G401 (cell line): ENCODE measurements at places on chromosomes 12 and 14. TPM values are rescaled to one million over a fixed set of nuclear protein-coding genes. Genes with fewer than 3 reads are reported as not detected.

DNA sequence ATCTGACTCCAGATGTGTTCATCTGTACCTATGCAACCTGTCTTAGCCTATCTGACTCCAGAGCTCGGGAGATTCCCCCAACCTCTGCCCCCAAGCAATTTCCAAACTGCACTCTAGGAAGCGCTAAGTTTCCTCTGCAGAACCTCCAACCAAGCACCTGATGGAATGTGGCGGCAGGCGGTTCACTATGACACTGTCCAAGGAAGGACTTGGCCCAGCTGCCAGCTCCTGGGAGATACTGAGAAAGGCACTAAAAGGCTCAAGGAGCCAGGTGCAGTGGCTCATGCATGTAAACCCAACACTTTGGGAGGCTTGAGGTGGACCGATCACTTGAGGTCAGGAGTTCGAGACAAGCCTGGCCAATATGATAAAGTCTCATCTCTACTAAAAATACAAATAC is 244.0 kb downstream of the BCL11B start:
- no peak for DNase-seq

DNA sequence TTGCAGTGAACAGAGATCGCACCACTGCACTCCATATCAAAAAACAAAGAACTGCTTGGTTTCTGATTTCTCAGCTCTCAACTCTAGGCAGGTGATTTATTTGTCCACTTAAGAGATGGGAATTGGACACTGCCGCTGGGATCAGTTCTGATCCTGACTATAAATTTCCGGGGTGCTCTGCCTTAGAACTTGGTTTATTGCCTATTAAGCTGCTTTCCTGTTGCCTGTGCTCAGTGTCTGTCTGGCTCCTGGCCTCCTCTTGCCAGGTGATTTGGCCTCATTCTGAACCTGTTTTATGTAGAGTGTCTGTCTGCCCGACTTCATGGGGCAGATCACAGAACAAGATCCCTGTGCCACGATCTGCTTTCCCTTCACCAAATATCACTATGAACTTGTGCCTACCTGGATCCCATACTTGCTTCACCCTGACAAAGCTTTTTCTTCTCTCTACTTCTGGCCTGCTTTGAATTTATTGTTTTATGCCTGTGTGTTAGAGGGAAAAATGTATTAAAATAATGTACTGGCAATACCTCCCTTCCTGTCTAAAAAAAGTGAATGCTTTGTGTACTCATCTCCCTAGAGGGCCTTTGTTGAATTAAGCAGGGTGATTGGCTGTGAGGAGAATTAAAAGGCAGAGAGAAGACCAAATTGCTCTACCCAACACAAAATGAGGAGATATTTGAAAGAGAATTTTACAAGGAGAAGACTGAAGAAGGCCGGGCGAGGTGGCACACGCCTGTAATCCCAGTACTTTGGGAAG is 27.6 kb downstream of the CDKN1B start:
- DNase-seq: no peak

GRCh38 chr14:100203962-100204834 is 34.7 kb upstream of the YY1 start:
- DNase-seq: no peak

Gene HOMEZ
- 17.5 and 25.9 TPM in 2 replicates for total RNA-seq

- no peak for DNase-seq
Measured at GRCh38 chr12:123859035-123859434, 96.9 kb downstream of the DNAH10 start.

DNA sequence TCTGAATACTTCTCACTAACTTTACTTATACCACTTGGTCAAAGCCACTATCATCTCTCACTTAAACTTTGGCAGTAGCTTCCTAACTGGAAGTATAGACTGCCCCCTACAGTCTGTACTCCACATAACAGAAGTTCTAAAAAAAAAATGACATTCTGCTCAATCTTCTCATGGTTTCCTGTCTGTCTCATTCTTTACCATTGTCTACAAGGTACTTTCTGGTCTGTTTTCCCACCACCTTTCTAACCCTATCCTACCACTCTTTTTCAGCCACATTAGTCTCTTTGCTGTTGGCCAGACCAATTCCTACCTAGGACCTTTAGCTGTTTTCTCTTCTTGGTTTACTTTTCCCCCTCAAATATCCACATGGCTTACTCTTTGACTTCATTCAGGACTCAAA is 14.7 kb downstream of the CPSF6 start:
- peak; percentile 38 for DNase-seq

Gene KRT6C
- total RNA-seq: not detected in 2 replicates

DNA sequence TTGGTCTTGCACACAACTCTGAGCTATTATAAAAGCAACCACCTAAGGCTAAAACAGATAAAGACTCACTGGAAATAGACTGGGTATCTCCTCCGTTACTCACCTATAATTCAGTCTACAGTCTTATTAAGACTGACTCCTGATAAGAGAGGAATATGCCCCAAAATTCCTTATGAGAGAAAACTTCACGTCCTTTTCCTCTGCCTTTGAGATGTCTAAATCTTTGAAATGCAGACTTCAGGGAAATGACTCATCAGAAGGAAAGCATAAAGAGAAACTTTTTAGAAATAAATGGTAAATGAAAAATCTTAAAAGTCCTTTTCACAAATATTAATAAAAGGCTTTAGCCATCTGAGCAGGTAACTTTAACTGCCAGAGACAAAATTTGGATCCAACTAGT is 187.5 kb upstream of the RTL1 start:
- DNase-seq: no peak

Gene MUCL1
- total RNA-seq: not detected in 2 replicates

Gene KRT72
- not detected in 2 replicates for total RNA-seq

DNA sequence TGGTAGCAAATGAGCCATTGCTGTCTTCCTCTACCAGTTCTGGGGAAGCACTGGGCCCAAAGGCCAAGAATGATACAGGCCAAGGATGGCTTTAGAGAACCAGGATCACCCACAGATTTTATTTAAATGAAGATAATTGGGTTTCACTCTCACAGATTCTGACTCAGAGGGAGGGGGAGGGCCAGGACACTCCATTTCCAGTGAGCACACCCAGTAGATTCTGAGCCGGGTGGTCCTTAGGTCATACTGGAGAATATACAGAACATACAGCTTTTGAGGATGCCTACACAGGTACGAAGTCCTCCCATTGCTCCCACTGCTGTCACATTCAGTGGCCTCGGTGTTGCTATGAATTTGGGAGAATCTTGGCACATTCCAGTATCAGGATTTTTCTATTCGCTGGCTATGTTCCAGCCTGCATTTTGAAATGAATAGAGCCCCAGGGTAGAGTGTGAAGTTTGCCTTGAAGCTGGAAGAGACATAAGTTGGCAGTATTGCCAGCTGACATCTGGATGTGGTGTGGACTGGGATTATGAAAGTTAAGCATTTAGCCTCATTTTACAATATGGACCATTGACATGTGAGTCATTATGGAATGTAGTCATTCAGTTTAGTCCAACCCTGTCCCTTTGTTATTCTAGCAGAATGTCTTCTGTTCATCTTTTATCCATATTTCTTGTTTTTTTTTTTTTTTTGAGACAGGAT is 45.8 kb upstream of the POC1B start:
- DNase-seq: no peak

DNA sequence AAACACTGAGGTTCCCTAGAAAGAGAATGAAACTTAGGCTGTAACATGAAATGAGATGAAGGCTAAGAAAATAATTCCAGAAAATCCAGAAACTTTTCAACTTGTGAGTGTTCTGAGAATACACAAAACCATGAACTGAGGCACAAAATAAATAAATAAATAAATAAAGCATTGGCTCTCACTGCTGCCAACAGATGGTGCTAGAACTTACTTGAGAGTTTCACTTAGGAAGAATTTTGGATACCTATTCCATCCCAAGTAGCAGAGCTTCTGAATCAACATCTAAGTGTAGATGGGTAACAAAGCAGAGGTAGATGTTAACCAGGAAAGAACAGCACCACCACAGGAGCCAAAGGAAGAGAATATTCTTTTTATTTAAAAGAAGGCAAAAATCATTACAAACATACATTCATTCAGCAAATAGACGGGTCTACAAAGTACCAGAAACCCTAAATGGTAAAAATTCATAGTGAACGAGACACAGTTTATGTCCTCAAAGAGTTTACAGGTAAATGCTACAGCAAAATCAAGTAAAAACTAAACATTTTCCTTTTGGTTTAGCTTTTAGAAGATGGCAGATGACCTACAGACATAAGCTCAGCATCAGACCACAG is 16.7 kb downstream of the EPS8 start:
- DNase-seq: peak; percentile 34

Gene FBLN5
- 1.3 TPM in 1 of 2 replicates, not detected in the other for total RNA-seq

GRCh38 chr14:100617410-100618317 is 30.4 kb upstream of the BEGAIN start:
- peak; percentile 37 for DNase-seq

Gene SMCO3
- total RNA-seq: not detected in 2 replicates

DNA sequence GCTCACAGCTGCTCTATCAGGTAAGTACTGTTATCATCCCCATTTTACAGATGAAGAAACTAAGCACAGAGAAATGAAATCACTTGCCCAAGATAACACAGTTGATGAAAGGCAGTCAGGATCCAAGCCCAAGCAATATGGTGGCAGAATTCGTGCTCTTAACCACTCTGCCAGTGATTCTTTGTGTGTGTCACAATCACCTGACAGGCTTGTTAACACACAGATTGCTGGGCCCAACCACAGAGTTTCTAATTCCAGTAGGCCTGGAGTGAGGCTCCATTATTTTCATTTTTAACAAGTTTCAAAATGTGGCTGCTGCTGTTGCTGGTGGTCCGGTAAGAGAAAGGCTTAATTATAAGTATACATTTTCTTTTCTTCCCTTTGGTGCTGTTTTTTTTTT is 134.2 kb downstream of the TGFB3 start:
- no peak for DNase-seq

- DNase-seq: peak; percentile 86
Measured at GRCh38 chr14:79544698-79545070, 666.6 kb downstream of the DIO2 start.

GRCh38 chr14:83290447-83290846 is 1756.8 kb upstream of the SEL1L start:
- no peak for DNase-seq

Gene DEPDC4
- 0.10 and 1.5 TPM in 2 replicates for total RNA-seq

Gene KRT81
- not detected in 2 replicates for total RNA-seq

Gene KRT3
- not detected in 2 replicates for total RNA-seq

DNA sequence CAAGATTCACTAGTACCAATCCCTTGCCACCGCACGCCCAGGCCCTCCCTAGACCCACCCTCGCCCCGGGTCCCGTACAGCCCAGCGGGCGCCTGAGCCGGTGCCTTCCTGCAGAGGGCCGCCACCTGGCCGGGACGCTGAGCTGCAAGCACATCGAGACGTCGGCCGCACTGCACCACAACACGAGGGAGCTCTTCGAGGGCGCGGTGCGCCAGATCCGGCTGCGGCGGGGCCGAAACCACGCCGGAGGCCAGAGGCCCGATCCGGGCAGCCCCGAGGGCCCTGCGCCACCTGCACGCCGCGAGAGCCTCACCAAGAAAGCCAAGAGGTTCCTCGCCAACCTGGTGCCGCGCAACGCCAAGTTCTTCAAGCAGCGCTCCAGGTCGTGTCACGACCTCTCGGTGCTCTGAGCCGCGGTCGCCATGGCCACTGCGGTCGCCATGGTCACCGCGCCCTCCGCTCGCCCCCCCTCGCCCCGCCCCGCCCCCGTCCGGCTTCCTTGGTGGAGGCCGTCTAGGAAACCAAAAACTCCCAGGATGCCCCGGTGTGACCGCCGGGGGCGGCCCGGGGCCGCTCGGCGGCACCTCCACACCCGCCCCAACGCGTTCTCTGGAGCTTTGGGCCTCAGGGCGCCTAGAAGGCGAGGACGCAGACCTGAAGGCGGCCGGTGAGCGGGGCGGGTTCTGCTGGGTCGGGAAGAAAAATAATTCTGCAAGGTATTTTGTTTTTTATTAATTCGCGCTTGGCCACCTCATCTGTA is 3.7 kb downstream of the REM2 start:
- no peak for DNase-seq

Gene RIMBP2
- total RNA-seq: 65.0 and 75.3 TPM in 2 replicates

Gene NYNRIN
- 19.7 and 24.1 TPM in 2 replicates for total RNA-seq

DNA sequence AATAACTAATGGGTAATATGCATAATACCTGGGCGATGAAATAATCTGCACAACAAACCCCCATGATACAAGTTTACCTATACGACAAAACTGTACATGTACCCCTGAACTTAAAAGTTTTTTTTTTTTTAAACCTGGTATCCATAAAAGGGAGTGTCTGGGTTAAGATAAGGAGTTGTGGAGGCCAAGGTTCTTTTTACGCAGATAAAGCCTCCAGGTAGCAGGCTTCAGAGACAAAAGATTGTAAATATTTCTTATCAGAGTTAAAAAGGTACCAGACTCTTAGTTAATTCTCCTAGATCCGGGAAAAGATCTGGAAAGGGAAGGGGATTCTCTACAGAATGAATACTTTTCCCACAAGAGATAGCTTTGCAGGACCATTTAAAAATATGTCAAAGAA is 259.4 kb upstream of the SSTR1 start:
- no peak for DNase-seq

DNA sequence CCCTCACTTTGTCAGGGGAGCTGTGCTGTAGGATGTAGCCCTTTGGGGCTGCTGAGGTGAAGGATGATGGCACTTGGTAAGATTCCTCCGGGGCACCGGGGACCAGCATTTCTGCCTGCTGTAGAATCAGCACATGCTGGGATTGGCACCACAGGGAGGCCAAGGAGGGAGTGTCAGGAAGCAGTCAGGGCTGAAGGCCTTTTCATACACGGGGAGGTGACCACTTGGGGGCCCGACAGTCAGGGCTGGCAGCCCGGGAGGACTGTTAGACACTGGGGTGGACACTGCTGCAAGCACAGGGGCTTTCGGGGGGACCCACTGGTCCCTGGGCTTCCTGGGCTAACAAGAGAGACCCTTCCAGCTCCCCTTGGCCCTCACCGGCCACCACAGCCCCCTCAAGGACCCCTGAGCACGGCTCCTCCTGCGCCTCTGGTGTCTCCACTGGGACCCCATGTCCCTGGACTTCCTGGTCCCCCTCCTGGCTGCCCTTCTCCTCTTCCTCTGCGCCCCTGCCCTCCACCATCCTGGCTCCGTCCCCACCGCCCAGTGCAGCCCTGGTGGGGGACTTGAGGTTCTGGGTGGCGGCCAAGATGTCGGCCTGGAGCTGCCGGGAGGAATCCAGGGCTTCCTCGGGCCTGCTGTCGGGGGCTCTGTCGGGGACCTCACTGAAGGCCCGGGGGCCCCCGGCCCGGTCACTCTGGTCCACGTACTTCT is 6.5 kb downstream of the TMEM119 start:
- no peak for DNase-seq

GRCh38 chr12:57386187-57386720 is 44.6 kb downstream of the R3HDM2 start:
- no peak for DNase-seq
